ENCODE measurements at places on chromosomes 3 and 15. TPM values are rescaled to one million over a fixed set of nuclear protein-coding genes. Genes with fewer than 3 reads are reported as not detected.

FETUB gene
- polyA plus RNA-seq, result not detected

AMOTL2 gene
- 38.9 TPM for polyA plus RNA-seq

DNA sequence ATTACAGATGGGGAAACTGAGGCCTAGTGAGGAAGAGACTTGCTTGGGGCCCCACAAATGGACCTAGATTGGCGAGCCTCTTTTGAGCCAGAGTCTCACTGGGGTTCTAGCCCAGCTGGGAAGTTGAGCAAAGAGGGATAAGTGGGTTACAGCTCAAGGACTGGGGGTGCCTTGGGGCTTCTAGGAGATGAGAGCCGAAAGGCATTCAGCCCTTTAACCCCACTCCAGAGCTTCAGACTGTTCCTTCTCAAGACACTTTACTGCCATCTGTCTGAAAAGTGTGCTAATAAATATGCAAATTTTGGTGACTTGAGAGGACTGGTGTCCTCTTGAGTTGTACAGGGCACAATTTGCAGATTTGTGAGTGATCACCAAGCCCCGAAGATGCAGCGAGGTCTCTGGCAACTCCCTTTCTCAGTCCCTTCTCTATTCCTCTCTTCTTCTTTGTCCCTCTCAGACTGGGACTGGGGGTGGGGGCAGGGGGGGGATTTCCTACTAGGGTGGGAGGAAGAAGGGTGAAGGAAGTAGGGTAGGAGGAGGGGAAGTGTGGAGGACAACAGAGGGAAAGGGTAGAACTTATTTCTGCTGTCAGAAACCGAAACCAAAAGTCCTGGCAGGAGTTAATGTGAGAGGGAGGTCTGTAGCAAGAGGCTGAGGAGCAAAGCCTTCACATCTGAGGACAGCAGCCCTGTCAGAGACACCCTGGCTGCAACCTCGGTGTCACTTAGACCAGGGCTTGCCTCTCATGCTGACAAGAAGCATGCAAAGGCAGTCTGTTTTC lies 16.2 kb upstream of the ANKDD1A start:
- DNase-seq, result no peak

DNA sequence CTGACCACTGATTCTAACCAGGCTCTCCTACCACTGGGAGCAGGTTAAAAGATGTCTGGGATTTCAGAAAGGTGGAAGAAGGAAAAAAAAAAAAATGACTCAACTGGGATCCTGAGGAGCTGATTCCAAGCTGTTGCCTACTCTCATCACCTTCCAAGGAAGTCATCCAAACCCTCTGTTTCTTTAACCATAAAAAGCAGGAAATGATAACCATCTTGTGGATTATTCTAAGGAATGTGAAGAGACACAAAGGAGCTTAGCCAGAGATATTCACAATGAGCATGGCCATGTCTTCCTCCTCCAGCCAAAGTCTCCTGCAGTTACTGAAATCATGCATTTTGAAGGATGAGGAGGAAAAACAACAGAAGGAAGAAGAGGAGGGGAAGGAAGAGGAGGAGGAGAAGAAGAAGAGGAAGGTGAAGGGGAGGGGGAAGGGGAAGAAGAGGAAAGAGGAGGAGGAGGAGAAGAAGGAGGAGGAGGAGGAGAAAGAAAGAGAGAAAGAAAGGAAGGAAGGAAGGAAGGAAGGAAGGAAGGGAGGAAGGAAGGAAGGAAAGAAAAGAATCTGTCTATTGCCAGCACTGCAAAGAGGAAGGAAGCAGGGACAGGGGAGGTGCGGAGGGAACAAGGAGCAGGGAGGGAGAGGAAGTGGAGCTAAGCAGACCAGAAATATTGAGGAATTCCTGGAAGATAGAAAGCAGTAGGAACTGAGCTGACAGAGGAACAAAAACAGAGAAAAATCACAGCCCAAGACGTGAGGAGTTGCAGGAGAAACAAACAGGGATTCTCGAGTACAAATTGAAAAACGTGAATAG lies 229.2 kb downstream of the UACA start:
- DNase-seq, result no peak

- DNase-seq, result no peak
Observed at GRCh38 chr3:4421121-4421520, 45.9 kb downstream of the SUMF1 start.

DNA sequence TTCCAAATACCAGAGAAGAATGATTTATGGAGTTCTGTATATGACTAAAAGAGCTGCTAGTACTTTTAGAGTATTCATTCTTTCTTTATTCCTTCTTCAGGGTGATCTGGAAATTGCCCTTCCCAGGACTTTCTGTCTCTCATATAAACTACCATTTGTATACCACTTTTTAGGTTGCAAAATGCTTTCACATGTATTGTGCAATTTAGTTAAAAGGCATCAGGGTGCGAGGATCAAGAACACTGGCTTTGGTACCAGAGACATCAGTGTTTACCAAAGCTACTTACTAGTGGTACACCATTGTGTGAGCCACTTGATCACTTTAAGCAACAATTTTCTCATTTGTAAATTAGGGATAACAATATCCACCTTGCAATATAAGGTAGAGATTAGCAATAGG lies 251.4 kb downstream of the TIGIT start:
- no peak for DNase-seq

DNA sequence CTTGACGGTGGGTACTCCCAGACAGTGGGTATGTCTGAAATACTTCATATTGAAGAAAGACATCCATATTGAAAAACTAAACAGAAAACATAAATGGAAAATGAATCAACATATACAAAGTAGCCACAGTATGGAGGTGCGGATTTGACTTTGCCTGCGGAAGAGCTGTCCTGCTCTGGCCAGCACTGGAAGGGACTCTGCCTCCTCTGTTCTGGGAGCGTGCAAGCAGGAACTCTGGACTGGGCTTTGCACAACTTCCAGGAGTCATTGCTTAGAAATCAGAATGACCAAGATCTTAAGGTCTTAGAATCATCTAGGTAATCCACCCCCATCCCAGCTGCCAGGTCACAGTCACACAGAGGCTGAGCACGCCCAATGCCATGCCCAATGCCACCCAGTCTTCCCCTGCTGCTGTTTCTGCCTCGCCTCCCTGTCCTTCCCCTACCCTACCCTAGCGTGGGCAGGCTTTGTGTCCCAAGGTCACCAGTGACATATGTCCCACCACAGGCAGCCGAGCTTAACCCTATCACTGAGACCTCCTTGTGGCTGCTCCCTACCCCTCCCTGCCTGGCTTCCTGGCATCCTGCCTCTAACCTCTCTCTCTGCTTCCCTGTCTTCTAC lies 36.3 kb downstream of the CDC25A start:
- no peak for DNase-seq

PRTG gene
- 3.2 TPM for polyA plus RNA-seq

DNA sequence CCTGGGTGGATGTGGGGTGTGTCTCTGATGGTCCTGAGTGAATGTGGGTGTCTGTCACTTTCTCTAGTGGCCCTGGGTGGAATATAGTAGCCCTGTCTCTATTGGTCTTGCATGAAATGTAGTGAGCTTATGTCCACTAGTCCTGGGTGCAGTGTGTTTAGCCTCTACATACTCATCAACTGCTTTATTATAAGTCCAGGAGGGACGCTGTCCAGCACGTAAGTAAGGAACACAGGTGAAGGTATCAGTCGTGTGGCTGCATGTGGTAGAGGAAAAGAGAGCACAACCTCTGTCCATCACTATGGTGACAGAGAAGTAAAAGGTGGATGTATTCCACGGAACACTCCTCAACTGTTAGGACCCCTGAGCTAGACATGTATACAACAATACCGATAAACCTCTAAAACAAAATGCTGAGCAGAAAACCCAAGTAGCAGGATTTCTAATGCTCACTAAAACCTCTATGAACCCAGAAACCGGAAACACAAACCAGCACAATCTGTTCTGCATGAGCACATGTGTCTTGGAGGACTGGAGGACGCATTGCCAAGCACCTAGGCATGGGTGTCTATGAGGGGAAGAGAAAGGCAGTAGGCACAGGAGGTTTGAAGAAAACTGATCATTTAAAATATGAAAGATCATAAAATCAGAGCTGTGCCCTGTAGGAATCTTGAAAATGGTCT lies 11.0 kb downstream of the LTF start:
- DNase-seq, result no peak

DNA sequence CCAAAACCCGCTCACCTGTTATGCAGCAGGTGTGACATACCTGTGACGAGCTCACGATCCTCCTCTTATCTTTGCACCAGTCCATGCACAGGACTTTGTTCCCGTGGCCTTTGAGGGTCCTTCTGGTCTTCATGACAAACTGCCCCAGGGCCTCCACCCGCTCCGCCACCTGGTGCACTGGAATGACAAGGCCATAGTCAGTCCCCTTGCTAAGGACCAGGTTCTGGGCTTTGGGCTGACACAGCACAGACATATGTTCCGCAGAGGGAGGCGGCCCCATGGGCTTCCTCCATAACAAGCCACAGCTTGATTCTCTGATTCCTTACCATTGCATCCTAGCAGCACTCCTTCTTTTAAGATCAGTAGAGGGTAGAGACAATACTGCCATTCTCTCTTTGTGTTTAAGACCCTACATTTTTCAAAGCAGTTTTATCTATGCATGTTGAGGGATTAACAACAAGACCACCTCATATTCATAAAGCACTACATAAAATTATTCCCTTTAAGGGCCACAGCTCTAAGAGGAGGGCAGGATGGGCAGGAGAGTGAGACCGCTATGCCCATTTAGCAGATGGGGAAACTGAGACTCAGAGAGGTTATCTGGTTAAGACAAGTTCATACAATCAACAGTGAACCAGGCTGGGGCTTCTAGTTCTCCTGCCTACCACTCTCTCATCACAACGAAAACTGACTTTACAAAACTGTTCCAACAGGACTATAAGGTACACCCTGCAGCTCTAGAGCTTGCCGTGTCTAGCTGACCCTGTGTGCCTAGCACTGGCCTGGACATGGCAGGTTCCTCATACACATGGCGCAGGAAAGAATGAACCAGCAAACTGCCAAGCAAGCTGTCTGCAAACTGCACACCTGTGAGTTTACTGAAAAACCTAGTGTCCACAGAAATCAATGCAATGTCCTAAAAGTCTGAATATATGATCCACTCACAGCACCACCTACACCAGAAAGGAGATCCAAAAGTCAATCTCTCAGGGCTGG lies 37.0 kb downstream of the GNB5 start:
- no peak for DNase-seq

DNA sequence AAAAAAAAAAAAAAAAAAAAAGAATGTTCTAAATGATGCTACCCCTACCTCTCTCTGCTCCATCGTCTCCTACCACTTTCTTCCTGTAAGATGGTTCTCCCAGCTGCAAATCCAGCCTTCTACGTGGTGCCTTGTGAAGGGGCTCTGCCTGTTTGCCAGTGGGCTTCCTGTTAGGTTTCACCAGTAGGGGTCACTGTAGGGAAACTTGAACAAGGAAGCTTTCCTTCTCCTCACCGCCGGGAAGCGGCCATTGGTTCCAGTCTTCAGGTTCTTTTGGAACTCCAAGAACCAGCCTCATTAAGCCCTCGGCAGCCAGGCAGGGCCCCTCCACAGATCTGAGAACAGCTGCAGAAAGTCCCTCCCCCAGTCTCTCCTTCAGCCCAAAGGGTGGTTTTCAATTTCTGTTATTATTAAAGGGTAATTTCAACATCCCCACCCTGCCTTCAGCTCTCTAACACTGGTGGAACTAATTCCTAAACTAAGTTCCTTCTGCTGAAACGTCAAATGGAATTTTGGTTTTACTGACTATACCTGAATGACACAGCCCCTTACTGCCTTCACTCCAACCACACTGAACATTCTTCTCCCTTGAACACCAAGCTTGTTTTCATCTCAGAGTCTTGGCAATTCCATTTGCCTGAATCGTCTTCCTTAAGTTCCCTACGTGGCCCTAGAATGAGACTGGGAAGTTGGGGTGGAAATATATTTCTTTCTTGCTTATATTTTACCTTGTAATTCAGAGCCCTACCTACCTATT lies 13.5 kb downstream of the MCCC1 start:
- DNase-seq, result no peak

GRCh38 chr3:72018343-72018984 lies 233.5 kb upstream of the PROK2 start:
- no peak for DNase-seq

DNA sequence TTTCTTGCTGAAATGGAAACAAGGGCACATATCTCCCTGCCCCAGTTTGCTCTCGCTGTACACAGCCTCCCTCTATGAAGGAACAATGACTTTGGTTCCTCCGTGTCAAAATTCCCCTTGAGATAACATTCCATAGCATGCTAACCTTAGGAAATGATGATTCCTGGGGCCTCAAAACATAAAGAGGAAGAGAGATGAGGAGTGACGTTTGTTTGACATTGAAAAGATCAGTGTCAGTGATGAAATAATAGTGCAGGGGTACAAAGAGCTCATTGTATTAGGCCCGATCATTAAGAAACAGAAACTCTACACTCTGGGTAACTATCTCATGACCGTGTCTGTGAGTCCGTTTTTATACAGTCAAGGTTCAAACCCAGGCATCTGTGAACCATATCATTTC lies 55.2 kb downstream of the ARNT2 start:
- DNase-seq, result no peak

EIF4E3 gene
- 7.9 TPM for polyA plus RNA-seq

RPL15 gene
- polyA plus RNA-seq, result 2,583 TPM

DNA sequence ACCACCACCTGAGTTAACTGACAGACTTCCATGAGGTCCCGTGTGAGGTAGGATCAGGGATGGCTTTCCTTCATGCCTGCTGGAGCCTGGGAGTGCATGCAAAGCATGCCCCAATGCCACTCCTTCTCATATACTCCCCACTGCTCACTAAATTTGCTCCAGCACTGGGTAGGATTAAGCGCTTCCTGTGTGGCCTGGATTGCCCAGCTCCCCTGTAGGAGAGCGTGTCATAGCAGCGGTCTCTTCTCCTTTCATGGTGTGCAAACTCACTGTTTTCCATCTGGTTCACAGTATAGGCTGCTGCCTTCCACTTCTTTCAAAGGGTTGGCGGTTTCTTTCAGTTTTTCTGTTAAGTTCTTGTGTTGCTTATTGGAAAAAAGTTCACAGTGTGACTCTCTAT lies 34.1 kb upstream of the ABI3BP start:
- DNase-seq, result no peak

SOX14 gene
- polyA plus RNA-seq, result not detected

DNA sequence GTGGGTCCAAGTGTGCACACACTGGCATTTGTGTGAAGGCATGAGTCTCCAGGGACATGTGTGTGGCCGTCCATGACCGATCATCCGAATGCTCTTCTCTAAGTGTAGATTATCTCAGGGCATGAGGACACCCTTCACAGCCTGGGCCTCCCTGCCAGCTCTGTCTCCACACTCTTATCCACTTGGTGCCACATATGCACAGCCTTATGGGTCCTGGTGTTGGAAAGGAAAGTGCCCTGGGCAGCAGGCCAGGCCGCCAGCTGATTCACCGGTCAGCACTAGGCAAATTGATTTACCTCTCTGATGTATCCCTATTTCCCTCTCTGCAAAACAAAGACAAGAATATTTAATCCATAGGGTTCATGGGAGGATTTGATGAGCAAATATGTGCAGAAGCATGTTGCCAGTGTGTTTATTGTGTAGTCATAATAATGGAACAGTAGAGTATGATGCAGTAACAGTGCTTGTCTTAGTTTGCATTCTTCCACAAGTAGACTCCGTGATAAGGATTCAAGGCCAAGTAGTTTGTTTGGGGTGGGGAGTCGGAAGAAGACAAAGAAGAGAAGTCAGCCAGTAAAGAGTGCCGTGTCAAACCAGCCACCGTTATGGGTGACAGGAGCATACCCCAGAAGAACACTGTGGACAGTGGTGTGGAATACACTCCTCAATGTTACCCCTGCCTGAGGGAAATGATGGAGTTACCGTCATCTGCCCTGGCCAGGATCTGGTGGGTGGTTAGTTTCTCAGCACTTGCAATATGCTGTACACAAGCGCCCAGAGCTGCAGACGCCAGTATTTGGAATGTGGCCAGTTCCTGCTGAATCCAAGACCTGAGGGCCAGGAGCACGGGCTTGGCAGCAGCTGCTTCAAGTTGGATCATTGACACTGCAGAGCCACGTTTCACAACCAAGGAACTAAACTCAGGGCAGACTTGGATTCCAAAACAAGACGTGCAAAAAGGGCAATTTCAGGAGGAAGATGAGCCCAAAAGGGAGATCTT lies 85.1 kb downstream of the MTHFS start:
- no peak for DNase-seq

ASB14 gene
- 0.89 TPM for polyA plus RNA-seq
